CD4-positive, alpha-beta T cell treated with Interleukin-15 for 4 hours (primary cell): ENCODE measurements at places on chromosomes 11 and 22.

DNA sequence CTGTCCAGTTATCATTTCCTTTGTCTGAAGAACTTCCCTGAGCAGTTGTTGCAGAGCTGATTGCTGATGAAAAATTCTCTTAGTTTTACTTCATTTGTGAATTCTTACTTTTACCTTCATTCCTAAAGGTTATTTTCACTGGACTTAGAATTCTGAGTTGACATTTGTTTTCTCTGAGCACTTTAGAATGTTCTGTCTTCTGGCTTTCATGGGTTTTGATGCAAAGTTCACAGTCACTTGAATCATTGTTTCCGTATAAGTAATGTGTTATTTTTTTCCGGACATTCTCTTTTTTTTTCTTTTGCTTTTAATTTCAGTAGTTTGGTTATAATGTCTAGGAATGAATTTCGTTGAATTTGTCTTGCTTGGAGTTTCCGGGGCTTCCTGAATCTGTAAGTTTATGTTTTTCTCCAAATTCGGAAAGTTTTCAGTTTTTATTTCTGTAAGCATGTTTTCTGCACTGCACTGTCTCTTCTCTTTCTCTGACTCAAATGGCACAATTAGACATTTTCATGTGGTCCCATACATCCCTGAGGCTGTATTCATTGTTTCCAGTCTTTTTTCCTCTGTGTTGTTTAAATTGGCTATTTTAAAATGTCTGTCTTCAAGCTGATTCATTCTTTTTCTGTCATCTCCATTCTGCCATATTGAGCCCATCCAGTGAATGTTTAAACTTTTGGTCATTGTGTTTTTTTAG is 68.5 kb upstream of the NARS2 start:
- no peak for DNase-seq

- DNase-seq: no peak
Measured at GRCh38 chr11:93478841-93479240, 64.3 kb downstream of the SMCO4 start.

GRCh38 chr11:120318906-120319305 is 6.2 kb upstream of the TLCD5 start:
- no peak for DNase-seq

DNA sequence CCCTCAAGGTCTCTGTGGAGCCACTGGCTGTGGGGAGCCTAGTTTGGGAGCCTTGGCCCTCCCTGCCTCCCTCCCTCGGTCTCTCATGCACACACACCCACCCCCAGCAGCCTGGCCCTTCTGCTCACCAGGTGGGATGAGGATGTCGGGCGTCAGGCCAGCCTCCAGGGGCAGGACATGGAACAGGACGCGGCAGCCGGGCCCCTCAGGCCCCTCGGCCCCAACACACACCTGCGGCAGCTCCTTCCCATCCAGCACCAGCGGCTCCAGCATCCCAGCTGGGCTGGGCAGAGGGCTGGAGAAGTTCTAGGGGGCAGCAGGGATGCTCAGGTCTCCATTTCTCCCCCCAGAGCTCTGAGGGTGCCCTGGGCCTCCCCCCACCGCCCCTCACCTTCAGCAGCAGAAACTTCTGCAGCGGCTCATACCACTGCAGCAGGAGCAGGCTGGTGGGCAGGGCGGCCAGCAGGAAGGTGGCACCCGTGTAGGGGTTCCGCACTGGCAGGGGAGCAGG is 11.2 kb downstream of the MAP4K2 start:
- no peak for DNase-seq

- DNase-seq: no peak
Measured at GRCh38 chr11:68141246-68142027, 20.2 kb upstream of the CHKA start.

GRCh38 chr11:23797624-23798419 is 699.0 kb upstream of the LUZP2 start:
- DNase-seq: no peak

GRCh38 chr11:117841551-117842031 is 17.0 kb upstream of the FXYD2 start:
- DNase-seq: no peak

DNA sequence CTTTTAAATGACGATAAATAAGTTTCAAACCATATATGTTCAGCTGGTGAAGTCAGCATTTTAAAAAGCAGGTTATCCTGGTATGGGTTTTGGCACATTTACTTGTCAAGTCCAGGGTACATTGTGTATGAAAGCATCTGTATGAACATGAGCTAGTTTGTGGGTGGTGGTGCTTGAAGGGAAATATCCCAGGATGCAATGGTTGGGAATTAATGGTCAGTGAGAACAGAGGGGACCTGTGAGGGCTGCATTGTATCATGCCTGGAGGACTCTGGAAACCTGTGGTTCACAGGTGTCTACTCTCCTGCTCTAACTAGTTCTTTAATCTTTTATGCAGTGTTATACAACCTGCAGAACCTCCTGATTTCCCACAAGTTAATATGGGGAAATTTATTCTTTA is 5.8 kb downstream of the DEPDC7 start:
- no peak for DNase-seq

DNA sequence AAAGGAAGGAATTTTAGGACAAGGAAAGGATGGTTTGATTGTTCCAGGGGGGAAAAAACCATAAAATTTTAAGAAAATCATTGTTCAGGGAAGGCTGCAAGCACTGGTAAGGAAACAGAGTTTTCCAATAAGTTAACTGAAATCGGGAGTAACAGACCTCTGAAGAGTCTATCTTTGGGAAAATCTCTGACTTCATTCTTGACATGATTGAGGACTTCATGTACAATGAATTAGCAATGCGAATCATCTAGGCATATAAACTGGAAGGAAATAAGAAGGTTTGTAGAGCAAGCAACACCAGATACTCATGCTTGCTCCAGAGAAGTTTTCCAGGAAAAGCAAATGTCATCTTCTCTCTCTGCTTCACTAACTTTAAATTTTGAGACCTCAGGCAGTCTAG is 18.5 kb downstream of the APLP2 start:
- no peak for DNase-seq

- DNase-seq: no peak
Measured at GRCh38 chr11:36013950-36014897, 70.4 kb downstream of the LDLRAD3 start.

GRCh38 chr11:71991494-71991893 is 7.2 kb upstream of the IL18BP start:
- no peak for DNase-seq

DNA sequence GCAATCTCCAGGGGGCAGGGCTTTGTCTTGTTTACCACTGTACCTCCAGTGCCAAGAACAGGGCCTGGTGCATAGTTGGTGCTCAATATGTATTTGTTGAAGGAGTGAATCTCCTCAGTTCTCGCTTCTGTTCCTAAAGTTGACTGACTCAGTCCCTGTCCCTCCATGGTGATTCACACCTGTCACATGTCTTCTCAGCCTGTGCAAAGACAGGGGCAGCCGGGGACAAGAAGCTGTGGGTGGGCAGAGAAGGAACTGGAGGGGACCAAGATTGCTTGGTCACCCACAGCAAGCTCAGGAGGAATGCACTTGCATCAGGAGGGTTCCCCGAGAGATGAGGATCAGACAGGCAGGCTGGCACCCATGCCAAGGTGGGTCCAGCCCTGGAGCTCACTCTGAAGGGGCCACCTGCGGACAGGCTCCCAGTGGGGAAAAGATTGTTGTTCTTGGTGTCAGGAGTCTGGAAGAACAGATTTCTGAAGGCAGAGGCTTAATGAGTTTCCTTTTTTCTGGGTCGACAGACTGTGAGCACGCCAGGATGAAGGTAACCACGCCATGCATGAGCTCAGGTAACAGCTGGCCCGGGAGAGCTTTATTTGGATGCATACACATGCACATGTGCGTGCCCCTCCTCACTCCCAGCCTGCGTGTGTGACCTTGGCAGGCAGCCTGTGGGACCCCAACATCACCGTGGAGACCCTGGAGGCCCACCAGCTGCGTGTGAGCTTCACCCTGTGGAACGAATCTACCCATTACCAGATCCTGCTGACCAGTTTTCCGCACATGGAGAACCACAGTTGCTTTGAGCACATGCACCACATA is 16.9 kb downstream of the IL17RA start:
- no peak for DNase-seq

DNA sequence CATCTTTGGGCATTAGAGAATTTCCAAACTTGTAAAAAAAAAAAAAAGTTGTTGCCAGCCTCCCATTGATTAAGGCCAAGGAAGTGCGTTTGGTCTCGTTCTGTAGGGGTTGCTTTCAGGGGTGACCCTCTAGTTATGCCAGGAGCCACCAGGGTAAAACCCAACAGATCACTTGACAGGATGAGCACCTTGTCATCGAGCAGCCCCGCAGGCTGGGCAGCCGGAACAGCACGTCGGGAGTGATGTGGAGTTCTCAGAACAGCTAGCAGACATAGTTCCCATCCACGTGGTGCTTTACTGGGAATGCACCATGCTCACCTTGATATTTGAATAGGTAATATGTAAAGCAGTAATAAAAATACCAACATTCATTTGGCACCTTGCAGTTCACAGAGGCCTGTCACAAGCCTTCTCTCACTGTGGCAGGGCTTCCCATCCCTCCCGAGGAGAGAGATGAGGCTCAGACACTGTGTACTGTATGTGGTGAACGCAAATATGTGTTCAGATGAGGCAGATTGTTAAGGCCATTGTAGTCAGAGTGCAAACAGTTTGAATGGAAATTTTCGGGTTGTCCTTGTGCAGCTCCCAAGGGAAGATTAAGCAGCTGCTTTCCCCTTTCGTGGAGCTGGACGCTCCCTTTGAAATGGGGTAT is 70.9 kb upstream of the SORL1-AS1 start:
- no peak for DNase-seq

- no peak for DNase-seq
Measured at GRCh38 chr22:31972180-31972579, 27.8 kb downstream of the YWHAH start.

- DNase-seq: no peak
Measured at GRCh38 chr11:114209904-114210303, 86.3 kb upstream of the NNMT start.

DNA sequence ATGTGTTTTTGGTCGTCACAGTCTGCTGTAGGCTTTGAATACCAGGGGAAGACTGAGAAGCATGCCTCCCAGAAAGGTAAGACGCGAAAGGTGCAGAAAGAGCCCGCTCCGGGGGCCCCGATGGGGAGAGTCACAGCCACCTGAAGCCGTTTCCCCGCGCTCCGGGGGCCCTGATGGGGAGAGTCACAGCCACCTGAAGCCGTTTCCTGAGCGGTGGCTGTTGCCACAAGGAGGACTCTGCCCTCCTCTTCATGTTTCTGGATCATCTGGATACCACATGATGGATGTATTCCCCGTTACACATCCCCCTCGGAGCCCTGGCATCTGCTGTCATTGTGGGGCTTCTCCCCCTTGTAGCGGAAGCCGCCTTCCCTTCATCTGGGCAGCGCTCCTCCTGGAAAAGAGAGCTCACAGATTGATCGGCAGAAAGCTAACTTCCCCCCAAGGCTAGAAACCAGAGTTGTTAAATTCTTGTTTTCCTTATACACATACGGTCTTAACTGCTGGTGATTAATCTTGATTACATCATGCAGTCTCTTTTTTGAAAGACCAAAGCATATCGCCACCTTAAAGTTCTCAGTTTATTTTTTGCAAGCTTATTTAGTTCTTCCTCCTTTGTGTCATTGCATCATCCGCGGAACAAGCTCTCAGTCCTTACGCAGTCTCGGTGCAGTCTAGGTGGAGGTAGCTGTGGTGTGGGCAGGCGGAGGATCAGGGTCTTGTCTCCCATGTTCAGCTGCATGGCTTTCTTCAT is 17.5 kb downstream of the CTTN start:
- DNase-seq: no peak

- DNase-seq: no peak
Measured at GRCh38 chr11:12381875-12382274, 4.5 kb downstream of the PARVA start.
